Neural progenitor cell (in vitro differentiated cells): ENCODE measurements at places on chromosomes 4 and X.

- DNase-seq = no peak
Observed at GRCh38 chr4:84632092-84632491, 49.2 kb downstream of the CDS1 start.

- DNase-seq = peak; percentile 51
Observed at GRCh38 chr4:76748649-76749048, 149.3 kb downstream of the SOWAHB start.

- no peak for DNase-seq
Observed at GRCh38 chr4:59712470-59712869, 1487.7 kb upstream of the ADGRL3 start.

DNA sequence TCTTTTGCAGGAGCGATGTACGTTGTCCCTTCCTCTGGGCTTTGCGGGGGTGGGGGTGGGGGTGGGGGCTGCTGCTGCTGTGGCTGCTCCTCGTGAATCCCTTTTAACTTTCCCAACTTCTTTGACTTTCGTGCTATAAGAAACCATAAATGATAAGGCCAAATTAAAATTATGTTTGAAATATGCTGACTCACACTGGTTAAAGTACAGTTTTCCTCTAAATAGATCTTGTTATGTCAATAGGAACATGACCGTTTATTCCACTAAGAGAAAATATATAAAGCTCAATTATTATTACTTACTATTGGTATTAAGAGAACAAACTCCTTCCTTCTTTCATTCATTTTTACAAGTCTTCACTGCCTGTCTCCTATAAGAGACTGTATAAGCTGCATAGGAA lies 287.4 kb downstream of the NR3C2 start:
- DNase-seq = no peak

GRCh38 chrX:22952010-22952409 lies 47.8 kb upstream of the DDX53 start:
- DNase-seq = no peak

- DNase-seq = no peak
Observed at GRCh38 chr4:179285696-179286095, 1843.5 kb upstream of the AGA start.

DNA sequence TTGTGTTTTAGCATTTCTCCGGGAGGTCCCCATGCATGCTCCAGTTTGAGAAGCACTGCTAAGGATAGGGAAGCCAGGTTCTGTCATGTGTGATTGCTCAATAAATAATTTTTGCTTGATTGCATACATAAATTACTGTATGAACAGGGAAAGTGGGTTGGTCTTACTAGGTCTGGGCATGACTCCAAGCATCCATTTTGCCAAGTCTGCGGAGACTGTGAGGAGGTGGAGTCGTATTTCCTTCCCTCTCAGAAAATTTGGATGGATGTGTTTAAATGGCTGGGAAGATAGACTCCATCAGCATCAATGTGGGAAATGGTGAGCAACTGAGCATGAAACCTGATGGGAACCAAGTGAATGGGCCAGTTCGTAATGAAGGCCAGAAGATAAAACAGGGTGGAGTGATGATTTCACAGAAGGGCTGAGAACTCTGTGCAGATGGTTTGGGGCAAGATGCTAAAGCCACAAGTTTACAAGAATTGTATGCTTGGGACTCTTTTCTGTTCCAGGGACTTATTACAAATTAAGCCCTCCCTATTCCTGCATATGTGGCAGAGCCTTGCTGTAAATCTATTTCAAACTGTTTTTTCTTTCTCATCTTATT lies 84.1 kb downstream of the NHS start:
- no peak for DNase-seq

DNA sequence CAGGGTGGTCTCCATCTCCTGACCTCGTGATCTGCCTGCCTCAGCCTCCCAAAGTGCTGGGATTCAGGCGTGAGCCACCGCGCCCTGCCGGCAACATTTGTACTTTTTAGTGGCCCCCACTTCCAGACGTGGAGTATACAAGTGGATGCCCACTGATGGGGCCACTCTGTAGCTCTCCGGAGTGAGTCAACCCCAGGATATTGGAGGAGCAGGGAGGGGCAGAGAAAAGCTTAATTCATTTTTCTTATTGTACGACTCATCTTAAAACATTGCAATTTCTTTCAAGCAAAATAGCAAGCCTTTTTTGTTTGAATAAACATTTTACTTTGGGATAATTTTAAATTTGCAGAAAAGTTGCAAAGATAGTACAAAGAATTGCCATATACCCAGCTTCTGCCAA lies 34.6 kb downstream of the FAM9C start:
- DNase-seq = no peak

- no peak for DNase-seq
Observed at GRCh38 chr4:145740806-145741205, 60.9 kb downstream of the C4orf51 start.

DNA sequence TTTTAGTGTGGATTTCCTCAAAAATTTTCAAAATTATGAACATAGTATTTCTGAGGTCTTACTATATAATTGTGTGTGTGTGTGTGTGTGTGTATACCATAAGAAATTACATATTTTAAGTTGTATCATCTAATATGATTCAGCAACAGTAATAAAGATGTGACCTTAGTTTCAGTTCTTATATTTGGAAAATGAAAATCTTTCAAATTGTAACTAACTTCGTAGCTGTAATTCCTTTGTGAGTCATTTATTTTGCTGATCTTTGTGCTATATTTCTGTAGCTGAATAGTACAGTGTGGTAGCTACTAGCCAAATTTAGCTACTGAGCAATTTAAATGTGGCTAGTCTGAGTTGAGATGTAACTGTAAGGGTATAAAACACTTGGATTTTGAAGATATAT lies 116.4 kb downstream of the RAP1GDS1 start:
- no peak for DNase-seq

- DNase-seq = no peak
Observed at GRCh38 chr4:11424856-11425255, 3.8 kb downstream of the HS3ST1 start.

- peak; percentile 62 for DNase-seq
Observed at GRCh38 chrX:129932821-129933321, 26.9 kb downstream of the UTP14A start.

DNA sequence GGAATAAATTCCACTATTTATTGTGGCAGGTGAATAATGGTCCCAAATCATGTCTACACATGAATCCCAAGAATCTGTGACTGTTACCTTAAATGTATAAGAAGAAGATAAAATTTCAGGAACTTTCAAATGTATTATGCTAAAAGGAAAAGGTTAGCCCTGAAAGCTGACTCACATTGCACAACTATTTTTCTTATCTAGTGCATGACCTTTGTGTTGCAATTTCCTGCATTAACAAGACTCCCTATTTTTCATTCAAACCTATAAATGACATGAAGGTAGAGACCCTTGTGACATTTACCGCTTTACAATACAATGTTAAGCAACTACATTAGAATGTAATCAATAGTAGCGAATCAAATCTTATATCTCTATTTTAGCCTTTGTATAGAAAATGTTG lies 36.7 kb downstream of the UBQLN2 start:
- DNase-seq = no peak

- no peak for DNase-seq
Observed at GRCh38 chrX:16063921-16064320, 59.4 kb upstream of the GRPR start.

DNA sequence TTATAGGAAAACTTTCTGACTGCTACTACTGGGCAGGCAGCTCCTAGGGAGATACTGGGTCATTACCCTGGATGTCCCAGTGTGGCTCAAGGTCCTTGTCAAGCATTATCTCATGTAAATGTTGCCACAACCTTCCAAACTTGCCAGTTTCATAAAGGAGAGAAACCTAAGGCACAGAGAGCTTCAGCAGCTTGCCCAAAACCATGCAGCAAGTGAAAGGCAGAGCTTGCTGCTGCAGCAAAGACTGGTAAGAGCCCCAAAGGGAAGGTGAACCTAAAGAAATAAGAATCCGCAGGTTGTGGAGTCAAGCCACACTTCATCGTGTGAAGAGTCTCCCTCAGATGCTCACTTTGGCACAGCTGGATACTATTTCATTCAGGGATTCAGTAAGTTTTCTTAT lies 2.3 kb downstream of the MPP1 start:
- no peak for DNase-seq

DNA sequence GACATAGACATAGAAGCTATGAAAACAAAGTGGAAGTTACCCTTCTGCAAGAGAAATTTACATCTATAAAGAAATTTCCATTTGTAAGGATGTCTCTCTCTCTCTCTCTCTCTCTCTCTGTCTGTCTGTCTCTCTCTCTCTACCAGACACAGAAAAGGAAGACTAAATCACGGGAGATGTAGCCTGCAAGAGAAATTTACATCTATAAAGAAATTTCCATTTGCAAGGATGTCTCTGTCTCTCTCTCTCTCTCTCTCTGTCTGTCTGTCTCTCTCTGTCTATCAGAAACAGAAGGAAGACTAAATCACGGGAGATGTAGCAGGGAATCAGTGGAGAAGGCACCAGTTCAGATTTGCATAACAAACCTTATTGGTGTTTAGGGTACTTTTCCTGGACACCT lies 65.6 kb upstream of the CTSO start:
- DNase-seq = no peak

GRCh38 chr4:121189326-121190215 lies 25.4 kb upstream of the TNIP3 start:
- DNase-seq = no peak

GRCh38 chr4:101191302-101192098 lies 155.8 kb downstream of the PPP3CA start:
- peak; percentile 56 for DNase-seq

GRCh38 chr4:30720021-30720660 lies at the start of gene PCDH7:
PCDH7 (plus strand) TSS chr4:30720369; CDS start chr4:30721423, 1,054 bp downstream.
- no peak for DNase-seq

- DNase-seq = no peak
Observed at GRCh38 chr4:25378437-25378743, 1.3 kb downstream of the ANAPC4 start.

- DNase-seq = no peak
Observed at GRCh38 chr4:2923141-2923551, 40.1 kb downstream of the NOP14 start.

DNA sequence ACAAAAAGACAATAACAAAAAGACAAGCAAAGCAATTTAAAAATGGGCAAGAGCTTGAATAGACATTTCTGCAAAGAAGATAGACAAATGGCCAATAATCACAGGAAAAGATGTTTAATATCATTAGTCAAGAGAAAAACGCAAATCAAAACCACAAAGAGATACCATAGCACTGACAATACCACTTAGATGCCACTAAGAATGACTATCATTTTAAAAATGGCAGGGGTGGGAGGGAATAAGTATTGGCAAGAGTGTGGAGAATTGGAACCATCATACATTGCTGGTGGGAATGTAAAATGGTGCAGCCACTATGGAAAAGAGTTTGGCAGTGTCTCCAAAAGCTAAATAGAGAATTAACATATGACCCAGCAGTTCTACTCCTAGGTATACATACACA lies 15.1 kb upstream of the EXOC1 start:
- no peak for DNase-seq

DNA sequence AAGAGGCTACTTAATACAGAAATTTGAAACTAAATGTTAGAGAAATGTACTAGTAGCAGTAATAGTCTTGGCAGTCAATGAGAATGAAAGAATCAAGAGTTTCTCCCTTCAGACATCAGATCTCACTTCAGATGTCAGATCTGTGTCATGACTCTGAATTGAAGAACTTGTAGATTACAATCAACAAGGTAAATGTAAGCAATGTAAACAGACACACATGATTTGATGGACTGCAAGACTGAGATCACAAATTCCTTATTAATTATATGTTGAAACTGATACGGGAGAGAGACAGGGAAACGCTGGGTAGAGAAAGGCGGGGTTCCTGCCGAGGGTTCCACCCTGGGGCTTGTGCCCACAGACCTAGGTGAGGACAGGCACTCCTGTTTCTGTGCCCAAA lies 65.5 kb upstream of the HHIP start:
- DNase-seq = no peak
